ENCODE measurements at places on chromosomes 12 and 14.
A peak's percentile ranks its signal among the peaks of the same experiment; 100 is the strongest.

DNA sequence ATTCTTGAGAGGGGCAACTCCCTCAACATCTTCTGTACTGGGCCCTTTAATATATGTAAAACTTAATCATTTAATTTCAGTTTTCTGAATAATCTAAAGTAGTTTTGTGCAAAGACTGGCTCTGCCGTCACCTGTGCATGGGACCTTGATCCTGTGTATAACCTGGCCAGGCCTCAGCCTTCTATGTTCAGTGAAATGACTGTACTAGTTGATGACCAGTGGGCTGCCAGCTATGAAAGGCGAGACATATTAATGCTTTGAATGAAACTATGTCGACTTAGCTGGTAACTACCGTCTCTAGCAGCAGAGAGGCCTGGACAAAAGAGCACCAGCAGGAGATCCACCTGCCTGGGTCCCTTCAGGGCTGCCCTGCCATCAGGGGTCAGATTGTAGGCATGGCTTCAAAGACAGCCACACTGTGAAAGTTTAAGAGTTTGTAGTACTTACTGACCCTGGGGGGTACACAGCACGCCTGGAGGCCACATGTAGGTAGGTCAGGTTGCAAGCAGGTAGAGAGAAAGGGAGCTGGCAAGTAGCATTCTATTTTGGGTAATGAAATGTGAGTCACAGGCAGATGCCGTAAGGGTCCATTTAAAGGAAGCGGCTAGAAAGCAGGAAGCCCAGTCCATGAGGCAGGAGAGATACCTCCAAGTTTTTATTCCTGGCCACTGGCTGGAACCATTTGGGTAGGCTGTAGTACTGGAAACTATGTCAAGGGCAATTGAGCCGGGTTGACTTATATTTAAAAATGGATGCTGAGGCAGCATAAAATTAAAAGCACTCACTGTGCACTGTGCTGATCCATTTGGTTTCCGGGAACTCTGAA is 77.2 kb downstream of the BHLHE41 start:
- DNase-seq, result no peak

GRCh38 chr14:68946489-68946822 is 32.6 kb downstream of the ACTN1 start:
- DNase-seq, result no peak

DNA sequence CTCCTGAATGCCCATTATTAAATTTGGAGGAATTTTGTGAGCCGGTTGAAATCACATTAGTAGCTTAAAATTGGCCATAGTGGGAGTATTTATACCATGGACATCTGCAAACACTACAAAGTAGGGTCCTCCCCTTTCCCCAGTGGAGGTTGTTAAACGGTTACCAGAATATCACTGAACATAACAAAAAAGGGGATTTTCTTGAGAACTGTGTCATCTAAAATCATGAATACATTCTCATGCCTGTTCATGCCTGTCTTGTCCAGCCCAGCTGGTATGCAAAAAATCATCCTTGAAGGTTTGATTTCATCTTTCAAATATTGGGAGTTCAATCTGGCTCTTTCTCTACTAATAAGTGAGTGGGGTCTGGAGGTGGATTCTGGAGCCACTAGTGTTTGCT is 96.4 kb downstream of the OTOGL start:
- DNase-seq, result no peak

DNA sequence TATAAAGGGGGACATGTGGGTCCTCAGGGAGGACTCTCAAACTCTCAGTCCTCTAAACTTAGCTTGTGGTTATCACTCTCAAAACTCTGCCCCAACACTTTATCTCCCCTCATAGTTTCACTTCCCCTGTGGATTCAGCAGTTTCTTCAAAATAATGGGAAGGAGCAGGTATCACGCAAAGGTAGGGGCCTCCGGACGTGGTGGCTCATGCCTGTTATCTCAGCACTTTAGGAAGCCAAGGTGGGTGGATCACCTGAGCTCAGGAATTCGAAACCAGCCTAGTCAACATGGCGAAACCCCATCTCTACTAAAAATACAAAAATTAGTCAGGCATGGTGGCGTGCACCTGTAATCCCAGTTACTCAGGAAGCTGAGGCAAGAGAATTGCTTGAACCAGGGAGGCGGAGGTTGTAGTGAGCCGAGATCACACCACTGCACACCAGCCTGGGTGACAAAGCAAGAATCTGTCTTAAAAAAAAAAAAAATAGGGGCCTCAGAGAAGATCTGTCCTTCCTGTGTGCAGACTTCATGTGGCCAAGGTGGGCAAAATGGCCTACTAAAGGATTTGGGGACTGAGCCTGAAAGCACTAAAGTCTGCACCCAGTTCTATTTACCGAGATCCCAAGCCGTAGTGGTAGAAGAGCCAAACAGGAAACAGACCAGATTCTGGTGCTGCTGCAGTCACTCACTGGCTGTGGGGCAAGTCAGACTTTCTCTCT is 6.4 kb downstream of the ITGB7 start:
- no peak for DNase-seq

- DNase-seq, result peak; percentile 74
Observed at GRCh38 chr12:121175383-121176119, 34.4 kb upstream of the P2RX4 start.

GRCh38 chr12:53300187-53300586 is 692 bp downstream of the MYG1 start:
- DNase-seq, result no peak

- no peak for DNase-seq
Observed at GRCh38 chr12:12450043-12450471, 93.2 kb downstream of the BORCS5 start.

All from umbilical cord (tissue), 2 donors.